ENCODE measurements at places on chromosomes 16 and 17.
A peak's percentile ranks its signal among the peaks of the same experiment; 100 is the strongest.

- no peak for DNase-seq
These were observed 200.3 kb upstream of the MPHOSPH6 start for GRCh38 chr16:82370282-82370681.

GRCh38 chr16:64167936-64168335 lies 953.9 kb downstream of the CDH11 start:
- DNase-seq: no peak

DNA sequence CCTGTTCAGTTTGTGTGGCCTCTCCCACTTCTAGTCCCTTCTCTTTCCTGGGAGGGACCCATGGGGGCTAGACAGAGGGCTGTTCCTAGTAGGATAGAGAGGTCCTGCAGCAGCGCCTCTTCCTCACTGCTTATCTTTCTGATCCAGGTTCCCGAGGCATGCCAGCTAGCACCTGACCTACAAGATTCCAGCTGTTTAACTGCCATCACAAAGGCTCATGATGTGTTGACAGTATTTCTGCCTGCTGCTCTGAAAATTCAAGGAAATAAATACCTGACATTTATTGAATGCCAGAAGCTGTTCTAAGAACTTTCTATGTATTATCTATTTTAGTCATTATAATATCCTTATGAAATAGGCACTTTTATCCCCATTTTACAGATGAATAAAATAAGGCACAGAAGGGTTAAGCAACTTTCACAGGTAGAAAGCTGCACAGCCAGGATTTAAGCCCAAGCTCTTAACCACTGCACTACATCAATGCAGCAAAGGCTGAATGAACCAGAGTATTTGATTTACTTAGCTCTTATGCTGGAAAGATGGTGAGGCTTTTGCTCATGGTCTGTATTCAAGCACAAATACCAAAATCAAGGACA lies 38.8 kb downstream of the HEATR6 start:
- no peak for DNase-seq

DNA sequence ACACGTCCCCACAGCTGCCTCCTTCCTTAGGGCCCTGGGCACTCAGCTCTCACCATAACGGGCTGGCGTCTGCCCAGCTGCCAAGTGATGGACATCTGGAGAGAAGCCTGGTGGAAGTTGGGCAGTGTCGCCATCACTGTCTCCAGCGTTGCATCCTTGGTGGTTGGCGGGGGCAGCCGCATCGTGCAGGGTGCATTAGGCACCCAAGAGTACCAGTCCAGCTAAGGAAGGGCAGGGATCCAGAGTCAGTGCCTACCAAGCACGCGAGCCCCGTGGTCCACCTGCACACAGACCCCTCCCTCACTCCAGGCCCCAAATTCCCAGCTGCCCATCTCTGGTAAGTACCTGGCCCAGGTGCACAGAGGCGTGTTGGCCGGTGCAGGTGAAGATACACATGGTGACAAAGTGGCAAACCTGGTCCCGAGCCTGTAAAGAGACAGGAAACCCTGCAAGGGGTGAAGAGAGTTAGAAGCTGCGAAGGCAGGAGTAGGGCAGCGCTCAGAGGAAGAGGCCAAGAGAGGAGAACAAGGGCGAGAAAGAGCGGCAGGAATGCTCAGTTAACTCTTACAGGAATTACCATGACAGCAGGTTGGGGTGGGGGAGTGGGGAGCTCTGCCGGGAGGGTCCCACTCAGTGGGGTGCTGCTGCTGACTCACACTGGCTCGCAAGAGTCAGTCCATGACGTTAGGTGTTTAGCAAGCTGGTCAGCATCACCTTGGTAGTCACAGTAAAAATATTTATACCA lies 9.5 kb downstream of the ALOX15 start:
- DNase-seq: no peak

DNA sequence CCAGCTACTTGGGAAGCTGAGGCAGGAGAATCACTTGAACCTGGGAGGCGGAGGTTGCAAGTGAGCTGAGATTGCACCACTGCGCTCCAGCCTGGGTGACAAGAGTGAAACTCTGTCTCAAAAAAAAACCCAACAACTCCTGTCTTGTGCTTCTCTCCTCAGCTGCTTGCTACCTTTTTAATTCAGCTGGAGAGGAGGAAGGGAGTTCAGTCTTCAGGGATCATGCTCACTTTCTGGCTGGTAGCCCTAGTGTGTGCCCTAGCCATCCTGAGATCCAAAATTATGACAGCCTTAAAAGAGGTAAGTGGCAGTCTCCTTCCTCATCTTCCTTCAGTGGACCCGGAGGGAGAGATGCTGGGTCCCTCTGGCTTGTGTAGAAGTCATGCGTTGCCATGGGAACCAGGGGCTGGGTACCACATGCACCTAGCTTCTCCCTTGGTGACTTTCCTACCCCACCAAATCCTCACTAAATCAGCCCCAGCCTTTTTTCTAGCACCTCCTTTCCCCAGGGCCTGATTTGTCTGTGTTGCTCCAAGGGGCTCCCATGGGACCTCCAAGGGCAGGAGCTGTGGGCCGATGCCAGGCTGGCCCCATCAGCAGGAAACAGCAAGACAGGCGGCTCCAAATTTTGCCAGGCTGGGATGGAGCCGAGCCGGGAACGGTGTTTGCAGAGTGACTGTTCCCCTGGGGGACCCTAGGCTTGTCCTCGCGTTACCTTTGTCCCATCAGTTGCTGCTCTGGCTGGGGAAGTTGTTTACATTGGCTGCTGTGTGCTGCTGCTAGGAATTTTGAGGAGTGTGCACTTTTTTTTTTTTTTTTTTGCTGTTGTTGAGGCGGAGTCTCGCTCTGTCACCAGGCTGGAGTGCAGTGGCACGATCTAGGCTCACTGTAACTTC lies 65.2 kb downstream of the ABCC1 start:
- DNase-seq: no peak

DNA sequence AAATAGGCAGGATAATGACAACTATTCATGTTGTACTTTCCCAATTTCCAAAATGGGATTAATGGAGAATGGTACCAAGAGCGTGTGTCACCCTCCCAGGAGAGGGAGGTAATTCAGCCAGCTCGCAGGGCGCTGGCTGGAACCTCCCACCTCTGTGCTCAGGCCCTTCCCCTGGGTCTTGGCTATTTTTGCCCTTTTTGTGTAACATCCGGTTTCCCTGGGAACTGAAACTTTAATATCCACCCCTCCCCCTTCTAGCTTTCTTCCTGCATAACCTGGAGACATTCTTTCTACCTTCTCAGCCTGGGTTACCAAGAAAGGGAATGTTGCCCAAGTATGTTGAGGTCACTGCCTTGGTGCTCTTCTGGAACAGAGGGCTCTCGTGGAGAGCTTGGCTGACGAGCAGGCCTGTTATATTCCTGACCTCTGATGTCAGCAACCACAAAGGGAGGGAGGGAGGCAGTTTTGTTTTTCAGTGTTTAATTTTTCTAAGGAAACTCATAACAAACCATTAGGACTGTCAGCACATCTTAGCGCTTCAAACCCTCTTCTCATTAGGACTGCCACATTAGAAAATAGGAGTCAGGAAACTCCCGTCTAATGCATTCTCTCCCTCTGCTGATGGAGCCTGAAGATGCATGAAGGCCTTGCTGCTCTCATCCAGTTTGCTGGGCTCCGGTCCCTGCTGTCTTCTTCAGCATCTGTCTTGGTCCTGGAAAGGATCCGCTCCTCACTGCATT lies 25.6 kb downstream of the ITGB3 start:
- peak; percentile 54 for DNase-seq

- DNase-seq: no peak
These were observed 23.6 kb downstream of the ADAM11 start for GRCh38 chr17:44782326-44782850.

DNA sequence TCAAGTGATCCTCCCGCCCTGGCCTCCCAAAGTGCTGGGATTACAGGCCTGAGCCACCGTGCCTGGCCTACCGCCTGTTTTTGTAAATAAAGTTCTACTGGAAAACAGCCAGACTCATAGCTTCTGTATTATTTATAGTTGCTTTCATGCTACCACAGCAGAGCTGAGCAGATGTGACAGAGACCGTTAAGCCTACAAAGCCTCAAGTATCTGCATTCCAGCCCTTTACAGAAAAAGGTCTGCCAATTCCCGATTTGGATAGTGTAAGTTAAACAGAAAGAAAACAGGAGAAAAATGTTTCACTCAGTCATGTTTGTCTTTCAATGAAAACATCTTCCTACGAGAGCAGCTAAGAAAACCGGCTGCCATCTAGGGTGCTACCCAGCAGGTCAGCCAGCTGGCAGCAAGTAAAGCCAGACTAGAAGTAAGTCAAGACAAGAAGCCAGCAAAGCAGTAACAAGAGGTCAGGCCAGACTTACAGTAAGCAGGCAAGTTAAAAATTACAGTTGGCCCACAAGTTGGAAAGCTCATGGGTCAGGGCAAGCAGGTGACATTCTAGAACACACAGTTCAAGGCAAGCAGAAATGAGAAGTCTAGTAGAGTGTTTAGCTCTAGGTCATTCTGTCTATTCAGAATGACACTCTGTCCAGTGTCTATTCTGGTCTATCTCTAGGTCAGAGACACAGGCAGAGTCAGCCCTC lies 17.7 kb downstream of the NCBP3 start:
- DNase-seq: no peak

GRCh38 chr17:31216031-31216751 lies 80.8 kb downstream of the OMG start:
- peak; percentile 65 for DNase-seq

GRCh38 chr16:10970065-10970464 lies 25.7 kb downstream of the CLEC16A start:
- DNase-seq: peak; percentile 11

GRCh38 chr17:11805952-11806351 lies 191.3 kb downstream of the ZNF18 start:
- no peak for DNase-seq

- DNase-seq: peak; percentile 89
These were observed at the start of gene TRAP1 for GRCh38 chr16:3717235-3718018. Gene TRAP1 (minus strand): TSS chr16:3717524. CDS start chr16:3717508, 16 bp downstream.

DNA sequence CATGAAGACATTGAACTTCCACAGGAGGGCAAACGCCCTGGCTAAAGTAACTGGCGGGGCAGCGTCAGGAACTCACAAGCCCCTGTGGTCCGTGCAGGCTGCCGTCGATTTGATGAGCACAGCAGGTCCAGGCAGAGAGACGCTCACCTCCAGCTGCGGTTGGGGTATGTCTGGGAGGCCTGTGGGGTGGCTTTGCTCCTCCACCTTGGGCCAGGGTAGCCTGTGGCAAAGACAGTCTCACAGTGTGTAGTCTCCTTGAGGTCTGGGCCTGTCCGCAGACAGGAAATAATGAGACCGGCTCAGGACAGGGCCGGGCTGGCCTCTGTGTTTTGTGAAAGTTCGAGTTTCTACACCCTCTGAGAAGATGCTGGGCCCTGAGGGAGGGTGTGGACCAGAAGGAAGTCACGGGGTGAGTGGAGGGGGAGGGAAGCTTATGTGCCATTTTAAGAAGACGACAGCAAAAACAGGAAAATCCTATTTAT lies 103.3 kb downstream of the METRNL start:
- DNase-seq: no peak

DNA sequence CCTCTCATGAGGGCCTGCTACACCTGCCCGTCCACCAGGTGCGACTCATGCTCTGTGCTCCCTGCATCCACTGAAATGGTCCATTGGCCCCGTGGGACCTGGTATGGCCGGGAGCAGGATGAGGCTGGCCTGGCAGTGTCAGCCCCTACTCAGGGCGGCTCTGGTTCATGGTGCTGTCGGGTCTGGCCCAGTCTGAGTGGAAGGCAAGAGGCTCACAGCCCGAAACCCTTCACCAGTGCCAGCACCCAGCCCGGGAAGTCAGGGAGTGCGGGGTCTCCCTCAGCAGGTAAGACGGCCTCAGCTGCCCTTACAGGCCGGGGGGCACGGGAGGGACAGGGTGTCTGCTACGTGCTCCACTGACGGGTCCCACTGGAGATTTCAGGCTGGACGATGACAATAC lies 40.5 kb upstream of the RASD1 start:
- DNase-seq: no peak

DNA sequence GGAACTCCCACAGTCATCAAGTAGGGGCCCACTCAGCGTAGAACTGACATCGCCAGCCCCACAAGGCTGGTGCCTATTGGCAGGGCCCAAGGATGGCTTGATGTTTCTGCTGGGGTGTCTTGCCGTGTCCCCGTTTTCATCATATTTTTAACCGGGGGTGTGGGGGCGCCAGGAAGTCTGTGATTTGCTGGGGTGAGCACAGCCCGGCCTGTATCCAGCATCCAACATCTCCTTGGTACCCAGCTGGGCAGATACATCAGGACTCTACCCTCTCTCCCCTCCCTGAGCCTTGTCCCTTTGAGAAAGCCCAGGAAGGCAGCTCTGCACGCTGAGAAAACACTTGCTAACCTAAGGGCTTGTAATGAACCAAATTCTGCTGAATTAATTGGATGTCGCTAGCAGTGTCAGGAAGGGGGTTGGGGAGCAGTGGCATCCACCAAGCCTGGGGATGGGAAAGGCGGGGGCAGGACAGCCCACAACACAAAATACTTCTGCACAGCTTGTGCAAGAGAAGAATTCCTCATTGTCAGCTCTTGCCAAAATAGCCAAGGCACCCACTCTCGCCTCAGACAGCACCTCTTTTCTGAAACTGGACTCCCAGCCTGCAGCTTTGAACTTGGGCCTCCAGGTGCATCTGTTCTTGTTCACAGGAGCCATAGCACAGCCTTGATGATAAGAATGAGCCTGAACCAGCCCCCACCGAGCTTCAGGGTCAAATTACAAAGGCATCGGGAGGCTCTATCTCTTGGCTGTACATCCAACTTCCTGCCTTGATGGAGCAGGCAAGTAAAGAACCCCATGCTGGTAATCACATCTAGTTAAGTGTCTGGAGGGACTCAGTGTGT lies 63.7 kb upstream of the LYRM9 start:
- DNase-seq: no peak

DNA sequence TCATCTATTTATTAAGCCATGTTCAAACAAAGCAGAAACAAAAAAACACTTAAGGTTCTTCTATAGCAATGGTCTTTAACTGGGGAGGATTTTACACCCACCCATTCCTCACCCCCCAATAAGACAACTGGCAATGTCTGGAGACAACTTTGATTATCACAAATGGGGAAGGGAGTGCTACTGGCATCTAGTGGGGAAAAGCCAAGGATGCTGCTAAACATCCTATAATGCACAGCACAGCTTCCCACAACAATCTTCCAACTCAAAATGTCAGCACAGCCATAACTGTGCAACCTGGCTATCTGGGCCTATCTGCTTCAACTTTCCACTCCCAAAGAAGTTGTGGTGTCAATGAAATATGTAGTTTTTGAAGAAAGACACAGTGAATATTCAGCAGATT lies 1044.4 kb downstream of the CDH8 start:
- no peak for DNase-seq

DNA sequence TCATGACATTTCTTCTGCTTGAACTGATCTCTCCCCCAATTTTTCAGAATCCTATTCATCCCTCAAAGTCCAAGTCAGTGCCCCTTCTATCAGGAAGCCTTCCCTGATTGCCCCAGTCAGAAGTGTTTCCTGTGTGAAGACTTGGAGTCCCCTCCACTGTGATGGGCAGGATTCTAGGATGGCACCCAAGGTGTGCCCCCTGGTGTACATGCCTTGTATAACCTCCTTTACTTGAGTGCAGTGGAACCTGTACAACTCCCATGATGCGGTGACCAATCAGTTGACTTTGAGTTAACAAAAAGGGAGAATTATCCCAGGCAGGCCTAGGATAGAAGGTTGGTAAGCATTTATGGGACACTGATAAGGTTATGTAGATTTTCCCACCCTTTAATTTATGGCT lies 23.4 kb downstream of the MYH13 start:
- DNase-seq: no peak

- DNase-seq: no peak
These were observed 5.0 kb downstream of the PROCA1 start for GRCh38 chr17:28706471-28707338.

- peak; percentile 42 for DNase-seq
These were observed 1.6 kb downstream of the ASIC2 start for GRCh38 chr17:33291248-33292200.
